Kidney (tissue), 22 donors: ENCODE measurements at places on chromosomes 2 and 18.

- no peak for DNase-seq
These were observed 83.2 kb downstream of the ITGA4 start for GRCh38 chr2:181540421-181540820.

DNA sequence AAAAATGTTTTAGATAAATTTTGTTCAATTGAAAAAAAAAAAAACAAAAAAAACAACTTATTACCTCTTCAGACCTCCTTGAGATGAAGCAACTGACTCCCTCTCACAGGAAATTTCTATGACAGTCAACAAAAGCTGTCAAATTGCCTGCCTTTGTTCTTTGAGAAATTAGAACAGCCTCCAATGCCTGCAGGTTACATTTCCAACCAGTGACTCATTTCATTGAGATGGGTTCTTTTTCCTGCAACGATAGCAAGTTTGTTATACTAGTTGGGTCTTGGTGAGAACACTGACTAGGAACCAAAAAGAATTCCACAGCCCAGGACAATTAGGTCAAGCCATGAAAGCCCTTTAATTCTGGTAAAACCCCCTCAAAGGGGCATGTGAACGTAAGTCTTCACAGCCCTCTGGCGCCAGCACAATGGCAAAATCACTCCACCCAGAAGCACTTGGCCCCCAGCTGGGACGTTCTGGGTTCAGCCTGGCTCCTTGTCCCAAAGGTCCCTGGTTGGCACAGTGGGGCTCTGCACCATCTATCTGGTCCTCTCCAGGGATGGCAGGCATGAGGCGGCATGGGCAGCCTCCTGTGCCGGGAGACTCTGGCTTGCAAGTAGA is 87.0 kb downstream of the SPP2 start:
- no peak for DNase-seq

- no peak for DNase-seq
These were observed 149.3 kb downstream of the FAM124B start for GRCh38 chr2:224252631-224253030.

DNA sequence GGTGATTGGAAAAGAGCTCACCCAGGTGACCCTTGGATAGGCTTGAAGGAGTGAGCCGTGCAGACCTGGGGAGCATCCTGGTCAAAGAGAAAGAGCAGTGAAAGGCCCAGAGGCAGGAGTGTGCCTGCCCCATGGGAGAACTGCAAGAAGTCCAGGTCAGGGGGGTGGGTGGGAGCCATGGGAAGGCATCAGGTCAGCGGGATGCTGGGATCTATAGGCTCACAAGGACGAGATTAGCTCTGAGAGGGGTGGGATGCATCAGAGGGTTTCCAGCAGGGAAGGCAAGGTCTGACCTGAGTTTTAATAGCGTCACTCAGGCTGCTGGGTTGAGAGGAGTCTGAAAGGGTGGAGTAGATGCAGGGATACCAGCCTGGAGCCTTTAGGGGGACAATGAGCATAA is 158.6 kb downstream of the SMAD7 start:
- no peak for DNase-seq

DNA sequence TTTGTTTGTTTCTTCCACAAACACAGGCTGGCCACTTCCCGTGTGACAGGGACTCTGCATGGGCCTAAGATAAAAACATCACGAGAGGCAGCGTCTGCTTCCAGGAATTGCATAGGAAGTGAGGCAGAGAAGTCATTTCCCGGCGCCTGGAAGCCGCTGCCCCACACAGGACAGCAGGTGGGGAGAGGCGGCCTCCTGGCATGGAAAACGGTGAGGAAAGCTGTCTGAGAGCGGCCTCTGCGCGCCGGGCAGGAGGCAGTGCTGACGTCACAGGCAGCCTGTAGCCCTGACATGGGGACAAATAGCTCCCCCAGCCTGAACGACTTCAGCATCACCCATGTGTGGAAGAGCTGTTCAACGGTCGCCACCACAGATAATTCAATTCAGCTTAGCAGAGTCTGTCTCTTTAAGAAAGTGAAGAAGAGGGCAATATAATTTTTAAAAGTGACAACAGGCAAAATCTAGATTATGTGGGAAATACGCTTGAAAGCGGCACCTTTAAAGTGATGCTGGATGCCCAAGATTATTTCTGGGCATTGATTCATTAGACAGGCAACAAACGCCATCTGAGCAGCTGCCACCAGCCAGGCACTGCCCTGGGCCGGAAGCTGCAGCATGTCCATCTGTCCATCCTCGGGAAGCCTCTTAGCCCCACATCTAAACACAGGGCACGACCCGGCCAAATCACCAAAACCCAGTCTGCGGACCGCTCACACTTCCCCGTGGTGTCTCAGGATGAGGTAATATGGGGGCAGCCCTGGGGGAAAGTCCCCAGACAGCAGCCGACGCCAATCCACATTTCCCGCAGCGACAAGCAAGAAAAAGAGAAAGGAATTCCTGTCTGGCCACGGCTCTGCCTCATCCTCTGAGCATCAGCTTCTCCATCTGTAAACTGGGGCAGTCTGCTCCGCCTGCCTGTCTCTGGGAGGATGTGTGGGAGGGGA is 138.9 kb downstream of the PXDN start:
- DNase-seq = peak; percentile 64

DNA sequence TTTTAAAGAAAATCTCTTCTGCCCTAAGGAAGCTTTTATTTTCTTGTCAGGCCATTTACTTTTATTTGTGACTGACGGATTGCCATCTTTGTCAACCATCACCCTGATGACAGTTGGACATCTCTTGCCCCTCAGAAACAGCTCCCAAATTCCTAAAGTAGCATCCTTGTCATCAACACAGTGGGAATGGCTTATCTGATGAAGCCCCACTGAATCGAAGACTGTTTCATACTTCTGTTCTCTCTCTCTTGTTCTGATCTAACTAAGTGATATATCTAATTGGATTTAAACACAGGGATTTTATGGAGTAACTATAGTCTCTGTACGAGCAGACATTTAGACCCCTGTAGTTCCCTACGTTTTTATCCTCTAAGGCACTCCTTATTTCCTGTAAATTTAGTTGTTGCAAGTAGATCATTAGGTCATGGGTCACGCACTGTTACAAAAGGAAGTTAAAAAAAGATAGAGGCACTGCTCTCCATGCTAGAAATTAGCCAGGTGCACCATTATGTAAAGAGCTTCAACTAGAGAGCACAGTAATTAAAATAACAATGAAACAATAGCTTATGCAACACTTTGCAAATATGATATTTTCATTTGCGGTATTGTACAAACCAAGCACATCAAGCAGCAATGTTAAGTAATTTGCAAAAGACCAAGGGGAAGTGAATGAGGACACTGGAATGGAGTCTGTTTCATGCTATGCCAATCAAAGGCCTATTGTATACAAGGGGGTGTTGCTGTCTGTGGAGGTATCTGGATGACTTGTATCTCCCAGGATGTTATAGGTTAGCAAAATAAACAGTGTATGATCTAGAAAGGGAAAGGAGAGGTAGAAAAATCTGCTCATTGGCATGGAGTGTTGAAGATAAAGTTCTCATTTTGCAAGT is 284.7 kb downstream of the LRRTM1 start:
- DNase-seq = no peak

DNA sequence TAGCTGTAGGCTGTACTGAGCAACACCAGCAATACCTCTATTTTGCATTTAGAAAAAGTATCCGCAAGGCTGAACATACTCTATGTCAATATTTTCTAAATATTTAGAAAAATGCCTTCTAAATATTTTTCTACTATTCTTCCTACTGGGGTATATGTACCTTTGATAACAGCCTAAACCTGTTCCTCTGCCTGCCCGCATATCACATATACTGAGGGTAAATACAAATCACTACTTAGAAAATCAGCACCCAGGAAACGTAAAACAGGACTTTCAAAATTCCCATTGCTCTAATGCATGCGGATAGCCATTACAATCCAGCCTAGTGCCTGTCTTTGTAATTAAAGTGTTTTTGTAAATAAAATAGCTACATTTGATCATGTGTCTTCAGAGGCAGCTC is 56.1 kb downstream of the NCKAP5 start:
- no peak for DNase-seq
